ENCODE measurements at places on chromosomes 11 and 22.

GRCh38 chr22:19706661-19707151, 7.6 kb upstream of the SEPTIN5 start:
- DNase-seq, result no peak

DNA sequence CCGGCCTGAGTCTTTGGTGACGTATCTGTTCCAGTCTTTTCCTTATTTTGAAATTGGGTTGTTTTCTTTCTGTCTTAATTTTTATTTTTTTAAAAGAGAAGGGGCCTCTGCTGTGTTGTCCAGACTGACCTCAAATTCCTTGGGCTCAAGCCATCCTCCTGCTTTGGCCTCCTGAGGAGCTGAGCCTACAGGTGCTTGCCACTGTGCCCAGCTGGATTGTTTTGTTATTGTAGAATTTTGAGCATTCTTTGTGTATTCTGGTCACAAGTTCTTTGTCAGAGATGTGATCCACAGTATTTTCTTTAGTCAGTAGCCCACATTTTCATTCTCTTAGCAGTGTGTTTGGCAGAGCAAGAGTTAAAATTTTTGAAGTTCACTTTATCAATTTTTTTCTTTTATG, 100.1 kb downstream of the ATXN10 start:
- no peak for DNase-seq

DNA sequence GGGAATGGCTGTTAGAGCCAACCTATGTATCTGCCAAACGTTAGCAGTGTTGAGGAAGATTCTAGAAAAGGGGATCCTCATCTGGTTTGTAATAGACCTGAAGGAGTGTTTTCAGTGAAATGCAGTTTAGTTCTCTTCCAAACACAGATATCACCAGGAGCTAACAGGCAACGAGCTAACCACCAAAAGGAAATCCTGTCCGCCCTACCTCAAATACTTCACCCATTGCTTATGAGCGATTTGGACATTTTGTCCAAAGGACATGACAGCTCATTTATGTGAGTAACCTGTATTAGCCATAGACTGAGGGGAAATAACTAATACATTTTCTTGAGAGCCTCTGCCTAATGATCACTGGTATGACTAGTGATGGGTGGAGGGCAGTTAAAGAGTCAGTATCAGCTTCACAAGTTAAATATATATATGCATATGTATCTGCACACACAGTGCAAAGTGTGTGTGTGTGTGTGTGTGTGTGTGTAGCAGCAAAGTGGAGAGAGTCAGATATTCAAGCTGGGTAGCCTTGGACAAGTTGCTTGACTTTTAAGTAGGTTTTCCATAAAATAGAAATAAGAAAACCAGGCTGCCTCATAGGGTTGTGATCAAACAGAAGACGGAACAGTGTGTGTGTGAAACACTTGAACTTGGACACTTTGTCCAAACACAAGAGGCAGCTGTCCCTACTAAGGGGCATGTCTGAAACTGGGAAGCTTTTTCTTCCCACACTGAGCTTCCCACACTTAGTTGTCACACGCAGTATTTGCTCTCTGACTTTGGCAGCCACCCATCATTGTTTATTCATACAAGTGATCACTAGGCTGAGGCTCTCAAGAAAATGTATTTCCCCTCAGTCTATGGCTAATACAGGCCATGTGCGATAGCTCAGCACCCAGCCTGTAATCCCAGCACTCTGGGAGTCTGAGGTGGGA, 940 bp upstream of the C11orf91 start:
- DNase-seq, result peak; percentile 73

GRCh38 chr22:25970999-25971811, 198.1 kb upstream of the SEZ6L start:
- no peak for DNase-seq

DNA sequence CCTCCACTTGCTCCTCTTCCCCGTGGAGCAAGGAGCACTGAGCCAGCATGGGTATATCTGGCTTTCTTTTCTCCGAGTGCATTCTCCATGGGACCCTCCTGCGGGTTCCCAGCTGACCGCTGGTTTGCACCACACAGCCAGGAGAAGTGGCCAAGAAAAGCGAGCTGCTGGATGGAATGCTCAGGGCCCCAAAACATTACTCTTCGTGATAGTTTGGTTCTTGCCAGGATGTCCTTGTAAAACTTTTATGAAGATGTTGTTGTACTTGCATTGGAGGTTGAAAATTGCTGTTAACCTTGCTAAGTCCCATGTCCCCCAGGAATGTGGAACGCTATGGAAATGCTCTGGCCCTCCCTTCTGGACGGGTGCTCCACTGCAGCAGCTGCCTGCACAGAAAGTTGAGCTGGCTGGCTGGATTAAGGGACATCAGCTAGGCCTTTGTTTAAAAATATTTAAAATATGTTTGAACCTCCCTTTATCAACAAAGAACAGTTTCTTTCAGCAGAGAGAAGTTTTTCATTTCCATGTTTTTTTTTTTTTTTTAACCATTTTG, 68.7 kb downstream of the ZNRF3 start:
- peak; percentile 72 for DNase-seq

DNA sequence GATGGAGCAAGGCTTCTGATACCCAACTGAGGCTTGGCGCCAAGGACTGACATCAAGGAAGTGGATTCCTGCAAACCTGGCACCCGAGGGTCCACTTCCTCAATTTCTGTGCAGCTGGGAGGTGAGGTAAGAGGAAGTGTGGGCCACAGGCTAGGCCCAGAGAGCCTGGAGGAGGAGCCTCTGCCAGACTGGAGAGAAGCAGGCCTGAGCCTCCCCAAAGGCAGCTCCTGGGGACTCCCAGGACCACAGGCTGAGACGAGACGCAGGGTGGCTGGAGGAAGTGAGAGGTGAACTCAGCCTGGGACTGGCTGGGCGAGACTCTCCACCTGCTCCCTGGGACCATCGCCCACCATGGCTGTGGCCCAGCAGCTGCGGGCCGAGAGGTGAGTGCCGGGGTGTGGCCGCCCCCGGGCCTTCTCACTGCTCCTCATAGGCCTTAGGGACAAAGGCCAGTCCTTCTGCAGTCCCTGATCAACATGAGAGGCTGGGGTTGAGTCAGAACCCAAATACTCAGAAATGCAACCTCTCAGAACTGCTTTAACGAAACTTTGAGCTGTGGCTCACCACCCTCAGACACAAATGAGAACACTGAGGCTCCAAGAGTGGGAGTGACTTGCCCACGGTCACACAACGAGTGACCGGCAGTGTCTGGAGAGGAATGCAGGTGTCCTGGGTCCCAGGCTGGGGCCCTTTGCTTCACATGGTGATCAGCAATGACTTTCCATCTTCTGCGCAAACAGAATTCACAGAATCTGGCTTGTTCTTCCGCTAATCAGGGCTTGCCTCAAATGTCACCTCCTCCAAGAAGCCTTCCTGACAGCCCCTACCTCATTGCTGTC, at the start of gene NCF4:
Gene NCF4 (plus strand): TSS at position 186 of the 839 bp plus-strand sequence. CDS start 166 bp downstream, at position 352.
- DNase-seq, result peak; percentile 40

- peak; percentile 78 for DNase-seq
These were observed 1.2 kb downstream of the CARNS1 start for GRCh38 chr11:67416416-67417335.

DNA sequence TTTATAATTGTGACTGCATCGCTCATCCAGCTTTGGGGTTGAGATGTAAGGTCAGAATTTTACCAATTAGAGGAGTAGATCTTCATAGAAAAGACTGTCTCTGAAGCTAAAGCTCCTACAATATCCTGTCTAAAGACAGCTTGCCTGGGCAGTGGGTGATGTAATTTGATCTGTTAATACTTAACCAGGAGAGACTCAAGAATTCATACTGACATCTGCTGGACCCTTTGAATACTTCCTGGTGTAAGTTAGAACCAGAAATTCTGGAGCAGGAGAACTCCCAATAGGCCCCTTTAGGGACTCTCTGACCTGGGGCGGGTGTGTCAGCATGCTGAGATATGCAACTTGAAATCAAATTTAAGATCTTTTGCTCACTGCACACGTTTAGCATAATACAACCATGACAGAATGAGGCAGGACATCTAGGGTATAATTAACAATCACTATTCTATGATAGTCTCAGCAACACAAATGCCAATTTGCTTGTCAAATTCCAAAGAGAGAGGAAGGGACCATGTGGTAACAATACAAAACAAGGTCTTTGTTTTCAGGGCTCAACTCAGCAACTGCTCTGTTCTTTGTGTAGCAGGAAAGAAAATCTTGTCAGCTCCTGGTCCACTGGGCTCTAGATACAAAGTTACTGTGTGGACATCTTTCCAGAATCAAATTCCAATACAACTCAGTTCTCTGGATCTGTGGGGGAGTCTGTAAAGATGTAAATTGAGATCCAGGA, 143.9 kb downstream of the INSC start:
- DNase-seq, result peak; percentile 84

DNA sequence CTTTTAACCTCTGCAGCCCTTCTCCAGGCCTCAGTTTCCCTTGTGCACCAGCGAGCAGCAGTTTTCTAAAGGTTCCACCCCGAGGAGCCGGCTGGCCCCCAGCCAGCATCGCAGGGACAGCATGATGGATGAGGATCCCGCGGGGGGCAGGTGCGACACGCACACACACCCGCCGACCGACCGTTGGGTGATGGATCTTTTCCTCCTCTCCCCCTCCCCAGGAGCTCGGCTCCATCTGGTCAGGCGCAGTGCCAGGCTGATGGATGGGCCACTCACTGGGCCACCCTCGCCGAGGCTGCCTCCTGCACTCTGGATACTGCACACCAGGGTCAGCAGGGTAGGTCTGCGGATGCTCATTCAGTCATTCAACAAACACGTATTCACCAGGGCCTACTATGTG, 12.8 kb upstream of the CABP7 start:
- no peak for DNase-seq

All from lung (tissue), 17 donors.